Fibroblast of upper back skin (primary cell): ENCODE measurements at places on chromosomes 6 and 20.
A peak's percentile ranks its signal among the peaks of the same experiment; 100 is the strongest.

DNA sequence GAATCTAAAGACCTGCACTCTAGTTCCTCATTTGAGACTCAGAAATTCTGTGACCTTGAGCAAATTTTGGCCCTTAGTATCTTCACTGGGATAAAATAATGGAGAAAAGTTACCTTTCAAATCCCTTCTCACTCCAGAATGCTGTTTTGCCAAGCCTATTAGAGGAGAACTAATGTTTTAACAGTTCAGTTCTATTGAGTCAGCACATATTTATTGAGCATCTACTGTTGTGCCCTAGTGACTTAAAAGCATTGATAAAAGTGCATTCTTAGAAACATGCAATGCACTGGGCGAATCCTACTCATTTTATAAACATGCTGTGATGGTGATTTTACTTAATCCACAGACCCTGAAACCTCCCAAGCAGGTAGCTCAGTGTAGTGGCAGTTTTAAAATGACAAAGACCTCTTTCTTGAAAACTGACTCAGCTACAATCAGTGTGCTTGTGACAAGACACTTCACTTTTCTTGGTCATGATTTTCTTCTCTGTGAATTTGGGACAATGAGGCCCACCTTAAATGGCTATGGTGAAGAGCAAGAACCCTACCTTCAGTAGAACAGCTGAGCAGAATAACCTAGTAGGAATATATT, 312.0 kb downstream of the ALDH8A1 start:
- no peak for DNase-seq

- no peak for DNase-seq
These were observed 18.6 kb upstream of the RNF217 start for GRCh38 chr6:124943658-124944057.

GRCh38 chr20:37764333-37764935, 70.6 kb downstream of the CTNNBL1 start:
- peak; percentile 9 for DNase-seq

DNA sequence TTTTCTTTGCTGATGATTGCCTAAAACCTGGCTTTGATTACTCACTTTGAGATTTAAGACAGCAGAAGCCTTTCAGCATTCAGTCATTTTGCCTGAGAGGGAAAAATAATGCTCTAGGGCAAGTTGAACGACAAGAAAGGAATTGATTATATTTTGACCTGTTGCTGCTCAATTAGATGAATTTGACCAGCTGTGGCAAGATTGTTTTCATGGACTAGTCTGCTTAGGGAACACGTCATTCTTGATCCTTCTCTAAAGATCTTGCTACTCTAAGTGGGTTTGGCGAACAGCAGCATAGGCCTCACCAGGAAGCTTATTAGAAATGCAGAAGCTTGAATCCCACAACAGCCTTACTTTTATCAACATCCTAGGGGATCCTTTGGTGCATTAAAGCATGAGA, 59.7 kb upstream of the PHACTR1 start:
- DNase-seq = peak; percentile 32

GRCh38 chr20:53247468-53248103, 275.4 kb downstream of the TSHZ2 start:
- DNase-seq = no peak

GRCh38 chr20:36063916-36064657, 90.5 kb upstream of the EPB41L1 start:
- no peak for DNase-seq

DNA sequence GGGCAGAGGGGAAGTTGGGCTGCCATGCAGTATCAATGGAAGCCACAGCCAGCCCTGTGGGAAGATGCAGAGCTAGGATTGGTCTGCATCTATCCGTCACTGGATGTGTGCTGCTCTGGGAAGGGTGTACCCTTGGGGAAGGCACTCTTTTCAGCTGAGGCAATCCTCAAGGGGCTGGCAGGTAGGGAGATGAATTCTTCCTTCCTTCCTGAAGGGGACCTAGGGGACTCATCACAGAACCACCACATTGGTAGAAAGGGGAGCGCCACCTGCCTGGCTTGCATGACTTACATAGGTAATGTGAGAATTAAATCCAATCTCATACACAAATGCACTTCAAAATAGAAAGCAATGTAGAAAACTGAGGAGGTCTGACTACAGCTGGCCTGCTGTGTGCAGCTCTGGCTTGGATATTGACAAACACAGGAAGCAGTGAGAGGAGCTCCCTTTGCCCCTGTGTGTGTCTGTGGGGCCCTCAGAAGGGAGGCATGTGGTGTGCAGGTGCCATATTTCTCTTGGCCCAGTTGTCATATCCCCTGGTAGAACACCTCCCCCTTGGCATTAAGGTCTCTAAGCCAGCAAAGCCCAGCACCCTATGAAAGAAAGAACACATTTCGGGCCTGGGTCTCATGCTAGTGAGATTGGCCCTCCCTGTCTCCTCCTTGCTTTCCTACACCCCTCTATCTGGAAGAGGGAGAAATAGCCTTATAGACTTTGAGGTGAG, 260.3 kb upstream of the MOCS1 start:
- no peak for DNase-seq

GRCh38 chr6:99810942-99811620, 182.9 kb downstream of the MCHR2 start:
- DNase-seq = no peak

GRCh38 chr20:57231951-57232428, 34.5 kb downstream of the BMP7 start:
- DNase-seq = no peak

DNA sequence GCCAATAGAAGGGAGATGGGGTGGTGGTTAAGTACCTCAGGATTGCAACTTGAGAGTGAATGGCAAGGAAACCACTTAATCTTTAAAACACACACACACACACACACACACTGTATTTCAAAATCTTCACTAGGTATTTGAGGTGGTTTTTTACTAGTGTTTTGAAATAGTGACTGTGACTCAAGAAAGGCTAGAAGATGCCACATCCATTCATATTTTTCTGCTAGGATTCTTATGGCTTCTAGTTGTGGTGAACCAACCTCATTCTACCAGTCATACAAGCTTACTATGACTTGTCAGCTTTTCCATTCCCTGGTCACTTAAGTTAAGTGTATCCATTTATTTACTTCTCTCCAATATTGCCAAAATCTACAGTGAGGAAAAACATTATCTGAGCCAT, 519.4 kb upstream of the JAG1 start:
- DNase-seq = peak; percentile 43

DNA sequence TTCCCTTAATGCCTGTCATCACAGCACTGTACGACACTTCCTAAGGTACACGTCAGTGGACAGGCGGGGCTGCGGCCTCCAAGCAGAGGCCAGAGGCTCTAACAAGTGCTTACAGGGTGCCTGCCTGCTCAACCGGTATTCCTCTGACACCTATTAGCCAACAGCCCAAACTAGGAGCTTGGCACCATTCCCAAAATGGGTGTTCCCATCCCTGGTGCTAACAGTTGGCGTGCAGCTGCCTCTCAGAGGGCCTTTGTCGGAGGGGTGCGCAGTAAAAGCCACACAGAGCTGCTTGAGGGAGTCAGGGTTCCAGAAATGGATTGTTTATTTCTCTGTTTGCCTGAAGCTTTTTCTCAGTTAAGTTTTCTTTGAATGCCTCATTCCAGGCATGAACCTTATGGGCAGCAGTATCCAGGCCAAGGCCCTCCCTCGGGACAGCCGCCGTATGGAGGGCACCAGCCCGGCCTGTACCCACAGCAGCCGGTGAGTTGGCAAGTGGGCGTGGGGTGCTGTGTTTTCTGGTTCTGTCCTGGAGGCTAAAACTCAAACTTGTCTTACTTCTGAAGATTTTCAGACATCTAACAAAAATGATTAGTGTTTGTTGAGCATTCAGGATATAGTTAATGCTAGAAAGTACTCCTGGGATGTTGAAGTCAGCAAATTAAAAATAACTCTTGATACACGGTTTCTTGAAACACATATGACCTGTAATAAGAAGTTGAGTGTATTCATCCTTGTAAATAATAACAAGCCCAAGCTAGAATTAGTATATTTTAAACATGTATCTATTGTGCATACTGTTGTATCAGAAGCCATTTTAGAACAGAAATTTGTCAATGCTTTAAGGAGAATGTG, 124.7 kb downstream of the TMEM242 start:
- peak; percentile 21 for DNase-seq

- peak; percentile 34 for DNase-seq
These were observed 45.5 kb downstream of the STX11 start for GRCh38 chr6:144195671-144196270.

DNA sequence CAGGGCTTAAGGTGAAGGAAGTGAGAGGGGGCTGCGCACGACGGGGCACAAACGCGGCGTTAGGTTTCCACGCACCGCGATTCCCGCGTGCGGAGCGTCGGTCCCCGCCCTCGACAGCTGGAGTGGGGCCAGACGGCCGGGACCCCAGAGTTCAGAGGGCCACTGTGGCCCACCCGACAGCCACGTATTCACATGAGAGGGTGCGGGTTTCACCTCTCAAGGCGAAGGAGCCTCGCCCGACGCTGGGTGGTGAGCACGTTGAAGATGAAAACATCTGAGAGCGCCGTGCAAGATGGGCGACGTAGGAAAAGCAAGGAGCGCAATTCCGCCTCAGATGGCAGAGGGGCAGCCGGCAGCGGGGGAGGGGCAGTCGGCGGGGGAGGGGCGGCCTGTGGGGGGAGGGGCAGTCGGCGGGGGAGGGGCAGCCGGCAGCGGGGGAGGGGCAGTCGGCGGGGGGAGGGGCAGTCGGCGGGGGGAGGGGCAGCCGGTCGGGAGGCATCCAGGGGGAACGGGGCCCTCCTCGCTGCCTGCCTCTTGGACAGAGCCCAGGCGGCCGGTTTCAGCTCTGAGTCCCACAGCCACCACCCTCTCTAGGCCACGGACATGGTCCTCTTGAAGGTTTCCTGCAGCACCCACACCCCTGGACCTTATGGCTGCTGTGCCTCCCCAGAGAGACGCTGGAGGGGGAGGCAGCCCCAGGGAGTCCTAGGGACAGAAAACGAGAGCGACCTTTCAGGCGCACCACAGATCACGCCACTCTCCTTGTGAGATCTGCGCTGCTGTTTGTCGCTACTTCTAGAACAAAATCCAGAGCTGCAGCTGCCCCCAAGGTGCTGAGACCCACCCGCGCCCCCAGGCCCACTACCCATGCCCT, 113.7 kb downstream of the DLL1 start:
- no peak for DNase-seq

DNA sequence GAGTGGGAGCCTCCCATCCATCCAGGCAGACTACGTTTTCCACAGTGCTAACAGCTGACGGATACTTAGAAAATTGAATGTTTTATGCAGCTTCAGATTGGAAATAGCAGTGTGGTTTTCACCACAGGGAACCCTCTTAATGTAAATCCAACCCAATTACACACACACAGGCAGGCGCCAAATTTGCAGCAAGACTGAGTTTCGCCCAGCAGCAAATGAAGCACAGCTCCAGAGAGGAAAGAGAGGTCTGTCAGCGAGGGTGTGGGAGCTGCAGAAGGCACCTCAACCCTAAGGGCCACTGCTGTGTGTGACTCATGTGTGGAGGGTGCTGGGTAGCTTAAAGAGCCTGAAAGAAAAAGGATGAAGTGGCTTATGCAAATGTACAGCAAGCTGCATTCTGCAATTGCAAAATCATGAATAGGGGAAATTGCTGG, 365.7 kb downstream of the MAFB start:
- peak; percentile 38 for DNase-seq

GRCh38 chr6:18471232-18471964, 84.2 kb downstream of the RNF144B start:
- no peak for DNase-seq

DNA sequence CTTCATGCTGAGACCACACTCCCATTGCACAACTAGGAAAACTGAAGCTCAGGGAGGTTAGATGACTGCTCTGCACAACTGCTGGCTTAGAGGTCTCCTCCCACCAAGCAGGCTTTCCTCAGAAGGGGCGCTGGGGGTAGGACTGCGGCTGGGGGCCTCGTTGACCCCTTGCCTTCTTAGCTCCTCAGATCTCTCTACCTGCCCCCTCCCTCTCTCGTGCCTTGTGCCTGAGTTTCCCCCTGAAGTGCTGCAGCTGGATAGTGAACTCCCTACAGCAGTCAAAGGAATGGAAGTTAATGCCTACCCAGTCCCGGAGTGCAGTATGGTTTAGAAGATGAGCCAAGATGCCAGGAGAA, 149.8 kb downstream of the GRM4 start:
- no peak for DNase-seq

GRCh38 chr6:74434171-74434570, 738.2 kb downstream of the CD109 start:
- peak; percentile 10 for DNase-seq

DNA sequence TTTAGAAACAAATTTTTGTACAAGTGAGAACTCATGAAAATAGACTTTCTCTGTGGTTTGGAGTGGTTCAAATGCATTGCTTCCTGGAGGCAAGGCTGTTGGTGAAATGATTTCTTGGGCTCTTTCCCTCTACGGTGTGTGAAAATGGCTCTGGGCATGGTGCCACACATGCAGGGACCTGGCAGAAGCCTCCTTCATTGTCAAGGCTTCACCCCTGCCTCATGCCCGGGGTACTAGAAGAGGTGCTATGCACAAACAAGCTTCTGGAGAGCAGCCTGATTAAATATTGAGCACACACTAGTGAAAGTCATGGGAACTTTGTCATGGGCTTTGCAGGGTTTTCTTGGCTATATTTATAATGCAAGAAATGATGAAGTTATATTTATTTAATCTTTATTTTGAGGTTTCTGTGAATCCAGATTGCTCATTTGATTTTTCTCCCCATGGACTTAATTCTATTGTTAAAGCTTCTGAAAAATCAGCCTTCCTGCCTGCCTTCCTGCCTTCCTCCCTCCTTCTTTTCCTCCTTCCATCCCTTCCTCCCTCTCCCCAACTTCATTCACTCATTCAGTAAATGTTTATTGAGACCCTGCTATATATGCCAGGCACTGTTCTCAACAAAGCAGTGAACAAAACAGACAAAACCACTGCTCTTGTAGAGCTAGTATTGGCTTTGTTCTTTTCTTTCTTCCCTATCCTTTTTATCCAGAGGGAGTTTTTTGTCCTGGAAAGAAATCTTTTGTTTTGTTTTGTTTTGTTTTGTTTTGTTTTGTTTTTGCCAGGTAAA, 21.0 kb downstream of the C6orf89 start:
- DNase-seq = no peak

- peak; percentile 38 for DNase-seq
These were observed 72.4 kb downstream of the ASCC3 start for GRCh38 chr6:100808638-100809275.

GRCh38 chr6:6654599-6655575, 66.4 kb downstream of the LY86 start:
- DNase-seq = peak; percentile 39
